ENCODE measurements at places on chromosomes 11 and 22. TPM values are rescaled to one million over a fixed set of nuclear protein-coding genes. Genes with fewer than 3 reads are reported as not detected.

Gene PKDREJ
- polyA plus RNA-seq: 0.27 TPM

Gene RGL4
- 3.8 TPM for polyA plus RNA-seq

Gene PRPF19
- 99.8 TPM for polyA plus RNA-seq

Gene SCO2
- polyA plus RNA-seq: 2.7 TPM

Gene OR56A3
- not detected for polyA plus RNA-seq

Gene TMPRSS13
- not detected for polyA plus RNA-seq

Gene CALCA
- polyA plus RNA-seq: 0.27 TPM

Gene DDTL
- polyA plus RNA-seq: 1.4 TPM

Gene TEX12
- polyA plus RNA-seq: 0.13 TPM

Gene VPREB1
- polyA plus RNA-seq: not detected

Gene PNPLA5
- not detected for polyA plus RNA-seq

Gene TIMP3
- 1.8 TPM for polyA plus RNA-seq
